ENCODE measurements at places on chromosomes 12 and 14. TPM values are rescaled to one million over a fixed set of nuclear protein-coding genes. Genes with fewer than 3 reads are reported as not detected.

DNA sequence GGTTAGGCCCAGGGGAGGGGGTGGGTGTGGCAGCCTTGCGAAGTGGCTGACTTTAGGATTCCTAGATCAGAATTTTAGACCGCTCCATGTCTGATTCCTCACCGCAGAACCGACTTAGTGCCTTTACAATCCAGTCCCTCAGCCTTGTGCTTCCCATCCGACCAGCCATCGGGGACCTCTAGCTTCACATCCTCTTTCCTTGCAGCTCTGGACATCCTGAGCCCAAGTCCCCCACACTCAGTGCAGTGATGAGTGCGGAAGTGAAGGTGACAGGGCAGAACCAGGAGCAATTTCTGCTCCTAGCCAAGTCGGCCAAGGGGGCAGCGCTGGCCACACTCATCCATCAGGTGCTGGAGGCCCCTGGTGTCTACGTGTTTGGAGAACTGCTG is 557 bp downstream of the COPS7A start:
- no peaks in the 10 kb centered on the region for H3K27me3 ChIP-seq
- H3K4me3 ChIP-seq, result peak overlapping the region; percentile 92
- H3K27ac ChIP-seq, result peak overlapping the region; percentile 91
- peak; percentile 24 for DNase-seq
- peaks cover 8% of the 10 kb centered on the region for H3K36me3 ChIP-seq
- H3K4me1 ChIP-seq, result peaks cover 33% of the 10 kb centered on the region

DNA sequence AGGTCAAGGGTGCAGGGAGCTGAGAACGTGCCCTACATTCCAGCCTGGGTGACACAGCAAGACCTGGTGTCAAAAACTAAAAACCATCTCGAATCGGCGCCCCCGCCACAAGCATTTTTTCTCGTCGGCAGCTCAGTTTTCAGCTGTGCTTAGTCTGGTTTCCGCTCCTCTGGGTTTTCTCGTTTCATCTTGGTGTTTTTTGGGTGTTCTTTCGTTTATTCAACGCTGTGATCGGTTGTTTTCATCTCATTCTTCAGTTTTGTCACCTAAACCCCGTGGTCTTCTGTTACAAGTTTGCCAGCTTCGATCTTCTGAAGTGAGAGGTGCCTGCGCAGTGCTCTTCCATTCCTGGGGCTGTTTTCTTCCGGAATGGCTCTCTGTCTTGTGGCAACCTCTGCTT is 41.4 kb downstream of the NOC4L start:
- peaks cover 6% of the 10 kb centered on the region for H3K36me3 ChIP-seq
- H3K27me3 ChIP-seq, result peaks cover 15% of the 10 kb centered on the region
- H3K4me3 ChIP-seq, result peak overlapping the region; percentile 82
- peak; percentile 35 for DNase-seq
- peak overlapping the region; percentile 96 for H3K27ac ChIP-seq
- peaks cover 31% of the 10 kb centered on the region for H3K4me1 ChIP-seq

GRCh38 chr14:64834965-64835364 is 44.7 kb downstream of the SPTB start:
- H3K4me3 ChIP-seq, result no peak overlapping the region
- H3K27ac ChIP-seq, result no peak overlapping the region
- no peak for DNase-seq
- peaks cover 25% of the 10 kb centered on the region for H3K27me3 ChIP-seq

GRCh38 chr12:60263161-60263560 is 667.3 kb downstream of the SLC16A7 start:
- H3K36me3 ChIP-seq, result no peaks in the 10 kb centered on the region
- H3K4me3 ChIP-seq, result no peak overlapping the region
- DNase-seq, result no peak
- H3K4me1 ChIP-seq, result no peaks in the 10 kb centered on the region
- H3K27ac ChIP-seq, result no peak overlapping the region

DNA sequence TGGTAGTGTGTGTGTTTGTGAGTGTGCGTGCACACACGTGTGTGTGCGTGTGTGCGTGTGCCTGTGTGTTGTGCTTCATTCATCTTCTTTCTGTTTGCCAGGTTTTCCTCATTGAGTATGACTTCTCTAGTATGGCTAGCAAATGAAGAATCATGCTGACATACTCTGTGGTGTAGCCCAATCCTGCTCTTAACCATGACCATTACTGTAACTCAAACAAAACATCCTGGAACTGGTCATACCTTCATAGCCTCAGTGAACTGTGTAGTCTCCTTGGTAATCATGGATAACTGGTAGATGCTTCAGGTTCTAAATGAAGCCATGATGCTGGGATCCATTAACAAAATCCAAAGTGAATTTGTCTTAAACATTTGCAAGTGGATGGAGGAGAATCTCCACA is 1117.7 kb downstream of the BCL11B start:
- no peak overlapping the region for H3K4me3 ChIP-seq
- DNase-seq, result no peak
- no peak overlapping the region for H3K27ac ChIP-seq
- peaks cover 15% of the 10 kb centered on the region for H3K4me1 ChIP-seq
- no peaks in the 10 kb centered on the region for H3K27me3 ChIP-seq

GRCh38 chr14:21454843-21455544 is 929 bp downstream of the CHD8 start:
- DNase-seq, result no peak
- peaks cover 20% of the 10 kb centered on the region for H3K36me3 ChIP-seq
- peaks cover 51% of the 10 kb centered on the region for H3K4me1 ChIP-seq

GRCh38 chr12:104307655-104308000 is 4.1 kb downstream of the EID3 start:
- DNase-seq, result no peak
- H3K27ac ChIP-seq, result no peak overlapping the region
- H3K4me3 ChIP-seq, result no peak overlapping the region
- H3K27me3 ChIP-seq, result no peaks in the 10 kb centered on the region
- peaks cover 34% of the 10 kb centered on the region for H3K36me3 ChIP-seq
- H3K4me1 ChIP-seq, result peaks cover 52% of the 10 kb centered on the region

- no peaks in the 10 kb centered on the region for H3K4me1 ChIP-seq
- no peak overlapping the region for H3K27ac ChIP-seq
- H3K36me3 ChIP-seq, result no peaks in the 10 kb centered on the region
- no peaks in the 10 kb centered on the region for H3K27me3 ChIP-seq
- H3K4me3 ChIP-seq, result no peak overlapping the region
These were observed 213.7 kb upstream of the NPAS3 start for GRCh38 chr14:32724867-32725471.

GRCh38 chr12:89935850-89936249 is 227.2 kb upstream of the ATP2B1 start:
- peaks cover 17% of the 10 kb centered on the region for H3K4me1 ChIP-seq
- H3K4me3 ChIP-seq, result no peak overlapping the region
- no peaks in the 10 kb centered on the region for H3K36me3 ChIP-seq
- H3K27ac ChIP-seq, result no peak overlapping the region
- no peaks in the 10 kb centered on the region for H3K27me3 ChIP-seq
- no peak for DNase-seq

BRI3BP gene
- total RNA-seq, result 35.2 TPM

GRCh38 chr14:22814941-22815713 is at the start of gene SLC7A7:
Gene SLC7A7 (minus strand): TSS chr14:22815435. CDS start chr14:22813398, 2,037 bp downstream.
- H3K4me1 ChIP-seq, result peaks cover 26% of the 10 kb centered on the region
- no peak for DNase-seq
- no peak within 1 kb of the TSS for H3K27ac ChIP-seq
- H3K36me3 ChIP-seq, result no peaks in the 10 kb centered on the region
- H3K27me3 ChIP-seq, result peaks cover 7% of the 10 kb centered on the region

DNA sequence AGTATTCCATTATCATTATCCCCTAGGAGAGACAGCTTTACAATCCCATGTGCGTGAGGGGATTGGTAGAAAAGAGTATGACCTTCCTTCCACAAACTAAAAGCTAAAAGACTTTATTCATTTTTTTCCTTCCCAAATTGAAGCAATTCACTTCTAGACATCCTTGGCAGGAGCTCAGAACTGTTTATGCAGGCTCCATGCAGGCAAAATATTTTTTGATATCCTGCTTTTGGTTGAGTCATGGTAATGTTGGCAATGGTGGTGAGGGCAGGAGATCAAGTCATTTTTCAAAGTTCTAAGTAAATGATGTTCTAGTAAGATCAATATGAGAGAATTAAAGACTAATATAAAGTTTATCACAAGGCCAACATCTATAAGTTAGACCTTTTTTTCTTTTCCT is 1.3 kb upstream of the PLEKHG7 start:
- no peaks in the 10 kb centered on the region for H3K36me3 ChIP-seq
- DNase-seq, result no peak
- no peak overlapping the region for H3K4me3 ChIP-seq
- H3K27me3 ChIP-seq, result no peaks in the 10 kb centered on the region
- H3K4me1 ChIP-seq, result peaks cover 15% of the 10 kb centered on the region

C12orf50 gene
- total RNA-seq, result 0.07 TPM

GRCh38 chr12:124177951-124178316 is 117.0 kb upstream of the RFLNA start:
- no peaks in the 10 kb centered on the region for H3K36me3 ChIP-seq
- H3K4me1 ChIP-seq, result no peaks in the 10 kb centered on the region
- H3K27ac ChIP-seq, result no peak overlapping the region
- no peak for DNase-seq
- peaks cover 5% of the 10 kb centered on the region for H3K27me3 ChIP-seq

- peaks cover 14% of the 10 kb centered on the region for H3K4me1 ChIP-seq
- DNase-seq, result no peak
- H3K27me3 ChIP-seq, result peaks cover 12% of the 10 kb centered on the region
- no peak overlapping the region for H3K4me3 ChIP-seq
- H3K36me3 ChIP-seq, result no peaks in the 10 kb centered on the region
These were observed 30.0 kb upstream of the OR4E1 start for GRCh38 chr14:21703357-21704326.

DAO gene
- not detected for total RNA-seq

DNA sequence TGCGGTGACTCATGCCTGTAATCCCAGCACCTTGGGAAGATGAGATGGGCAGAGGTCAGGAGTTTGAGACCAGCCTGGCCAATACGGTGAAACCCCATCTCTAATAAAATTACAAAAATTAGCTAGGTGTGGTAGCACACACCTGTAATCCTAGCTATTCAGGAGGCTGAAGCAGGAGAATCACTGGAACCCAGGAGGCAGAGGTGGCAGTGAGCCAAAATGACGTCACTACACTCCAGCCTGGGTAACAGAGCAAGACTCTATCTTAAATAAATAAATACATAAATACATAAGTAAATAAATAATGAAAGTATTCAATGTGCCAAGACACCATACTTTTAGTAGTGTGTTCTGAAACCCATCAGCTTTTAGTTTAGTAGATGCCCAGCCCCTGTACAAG is 308.1 kb upstream of the FLRT2 start:
- H3K4me1 ChIP-seq, result no peaks in the 10 kb centered on the region
- no peak for DNase-seq
- no peak overlapping the region for H3K27ac ChIP-seq
- no peaks in the 10 kb centered on the region for H3K27me3 ChIP-seq
- H3K4me3 ChIP-seq, result no peak overlapping the region

GRCh38 chr14:34453226-34453625 is 8.8 kb downstream of the SPTSSA start:
- H3K36me3 ChIP-seq, result peaks cover 3% of the 10 kb centered on the region
- H3K4me1 ChIP-seq, result no peaks in the 10 kb centered on the region

DNA sequence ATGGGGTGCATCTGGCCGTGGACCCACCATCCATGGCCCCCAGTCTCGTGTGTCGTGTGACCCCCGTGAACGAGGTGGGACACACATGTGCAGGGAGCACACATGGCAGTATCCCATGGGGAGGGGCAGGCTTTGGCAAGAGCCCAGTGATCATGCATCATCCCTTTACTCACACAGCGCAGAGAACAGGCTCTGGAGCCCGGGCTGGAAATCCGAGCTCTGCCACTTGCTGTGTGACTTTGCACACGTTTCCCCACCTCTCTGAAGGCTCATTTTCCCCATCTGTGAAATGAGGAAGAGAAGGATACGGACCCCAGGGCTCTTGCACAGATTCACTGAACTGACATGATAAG is 119.9 kb downstream of the PHETA1 start:
- no peak for DNase-seq
- H3K27ac ChIP-seq, result no peak overlapping the region
- H3K4me3 ChIP-seq, result no peak overlapping the region
- H3K36me3 ChIP-seq, result no peaks in the 10 kb centered on the region

DNA sequence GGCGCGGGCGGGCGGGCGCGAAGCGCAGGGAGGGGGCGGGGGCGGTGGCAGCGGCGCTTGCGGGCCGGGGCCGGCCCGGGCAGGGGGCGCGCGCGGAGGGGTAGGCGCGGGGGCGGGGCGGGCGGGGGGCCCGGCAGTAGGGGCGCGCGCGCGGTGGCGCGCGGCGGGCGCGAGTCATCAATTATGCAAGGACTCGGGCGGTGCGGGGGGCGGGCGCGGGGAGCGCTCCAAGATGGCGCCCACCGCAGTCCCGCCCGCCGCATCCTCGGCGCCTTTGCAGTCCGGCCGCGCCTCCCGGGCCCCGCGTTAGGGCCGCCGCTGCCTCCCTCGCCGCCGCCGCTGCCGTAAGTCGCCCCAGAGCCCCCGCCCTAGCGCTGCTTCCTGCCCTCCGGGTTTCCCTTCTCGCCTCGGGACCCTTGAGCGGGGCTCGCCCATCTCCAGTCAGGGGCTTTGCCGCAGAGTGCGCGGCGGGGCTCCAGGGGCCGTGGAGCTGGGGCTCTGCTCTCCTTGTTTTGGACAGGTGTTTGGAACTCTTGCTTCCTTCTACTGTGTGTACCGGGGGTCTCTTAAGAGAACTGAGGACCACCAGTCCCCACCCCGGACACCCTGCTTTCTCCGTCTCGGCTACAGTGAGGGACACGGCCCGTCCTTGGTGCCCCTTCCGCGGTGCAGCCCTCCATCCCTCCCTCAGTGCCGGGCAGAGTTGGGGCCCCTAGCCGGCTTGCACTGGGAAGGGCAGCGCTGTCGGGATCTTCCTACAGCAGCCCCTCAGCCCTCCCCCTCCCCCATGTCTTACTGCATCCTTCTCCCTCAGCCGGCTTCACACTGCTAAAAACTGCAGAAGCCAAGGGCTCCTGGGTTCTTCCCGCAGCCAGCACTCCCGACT is at the start of gene SCN8A:
TSS of gene SCN8A (plus strand) at position 218 of the 886 bp plus-strand sequence. CDS start 71,585 bp downstream, outside the sequence.
- H3K36me3 ChIP-seq, result no peaks in the 10 kb centered on the region
- H3K4me3 ChIP-seq, result peak within 1 kb of the TSS; percentile 88
- peak; percentile 11 for DNase-seq
- H3K27ac ChIP-seq, result peak within 1 kb of the TSS; percentile 77
- peaks cover 10% of the 10 kb centered on the region for H3K4me1 ChIP-seq
- peaks cover 64% of the 10 kb centered on the region for H3K27me3 ChIP-seq

DNA sequence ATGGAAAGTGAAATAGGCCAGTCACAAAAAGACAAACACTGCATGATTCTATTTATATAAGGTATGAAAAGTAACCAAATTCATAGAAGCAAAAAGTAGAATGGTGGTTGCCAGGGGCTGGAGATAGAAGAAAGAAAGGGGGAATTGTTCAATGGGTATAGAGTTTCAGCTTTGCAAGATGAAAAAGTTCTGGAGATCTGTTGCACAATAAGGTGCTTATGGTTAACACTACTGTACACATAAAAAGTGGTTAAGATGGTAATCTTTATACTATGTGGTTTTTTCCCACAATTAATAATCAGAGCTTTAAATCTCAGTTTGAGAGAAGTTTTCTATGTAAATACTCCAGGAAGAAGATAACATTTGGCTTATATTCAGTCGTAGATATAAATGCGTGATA is 73.4 kb downstream of the SLC38A4 start:
- no peak for DNase-seq
- no peaks in the 10 kb centered on the region for H3K36me3 ChIP-seq
- H3K27ac ChIP-seq, result no peak overlapping the region
- no peak overlapping the region for H3K4me3 ChIP-seq
- H3K4me1 ChIP-seq, result no peaks in the 10 kb centered on the region
